Fibroblast of skin of left biceps (primary cell): ENCODE measurements at places on chromosomes 6 and 20.

GRCh38 chr6:169990095-169991030, 238.9 kb downstream of the ERMARD start:
- no peak for DNase-seq

- no peak for DNase-seq
Measured at GRCh38 chr6:7218406-7218988, 94.5 kb downstream of the SSR1 start.

DNA sequence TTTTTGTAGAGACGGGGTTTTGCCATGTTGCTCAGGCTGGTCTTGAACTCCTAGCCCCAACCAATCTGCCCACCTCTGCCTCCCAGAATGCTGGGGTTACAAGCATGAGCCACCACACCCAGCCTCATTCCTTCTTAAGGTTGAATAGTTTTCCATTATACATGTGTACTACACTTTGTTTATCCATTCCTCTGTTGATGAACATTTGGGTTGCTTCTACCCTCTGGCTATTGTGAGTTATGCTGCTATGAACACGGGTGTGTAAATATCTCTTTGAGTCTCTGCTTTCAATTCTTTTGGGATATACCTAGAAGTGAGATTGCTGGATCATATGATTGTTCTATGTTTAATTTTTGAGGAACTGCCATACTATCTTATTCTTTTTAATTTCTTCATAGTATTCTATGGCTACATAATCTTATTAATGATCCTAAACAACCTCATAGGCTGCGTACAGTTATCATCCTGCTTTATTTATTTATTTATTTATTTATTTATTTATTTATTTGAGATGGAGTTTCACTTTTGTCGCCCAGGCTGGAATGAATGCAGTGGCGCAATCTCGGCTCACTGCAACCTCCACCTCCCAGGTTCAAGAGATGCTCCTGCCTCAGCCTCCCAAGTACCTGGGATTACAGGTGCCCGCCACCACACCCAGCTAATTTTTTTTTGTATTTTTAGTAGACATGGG, 49.2 kb upstream of the TLDC2 start:
- no peak for DNase-seq

GRCh38 chr20:62668441-62669027, 26.2 kb downstream of the SLCO4A1 start:
- DNase-seq = peak; percentile 37

DNA sequence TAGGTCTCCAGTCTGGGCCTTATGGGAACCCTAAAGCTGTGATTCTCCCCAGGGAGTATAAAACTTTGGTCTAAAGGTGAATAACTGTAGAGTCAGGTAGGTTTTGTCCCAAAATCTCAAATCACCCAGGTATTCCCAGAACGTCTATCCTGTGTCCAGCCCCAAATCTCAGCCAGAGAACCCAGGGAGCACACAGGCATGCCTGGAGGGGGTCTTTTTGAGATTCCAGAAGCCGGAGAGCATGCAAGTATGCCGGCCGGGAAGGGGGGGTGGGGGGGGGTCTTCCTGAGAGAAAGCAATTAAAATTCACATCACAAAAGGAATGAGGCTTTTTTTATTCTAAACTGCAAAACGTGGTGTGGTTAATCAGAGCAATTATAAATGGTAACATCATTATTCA, 210.0 kb downstream of the PTPRT start:
- no peak for DNase-seq

- no peak for DNase-seq
Measured at GRCh38 chr6:38610050-38610625, 29.6 kb downstream of the BTBD9 start.

- peak; percentile 41 for DNase-seq
Measured at GRCh38 chr20:17558154-17558940, 11.5 kb upstream of the DSTN start.

- no peak for DNase-seq
Measured at GRCh38 chr6:21367148-21367547, 226.4 kb upstream of the SOX4 start.

DNA sequence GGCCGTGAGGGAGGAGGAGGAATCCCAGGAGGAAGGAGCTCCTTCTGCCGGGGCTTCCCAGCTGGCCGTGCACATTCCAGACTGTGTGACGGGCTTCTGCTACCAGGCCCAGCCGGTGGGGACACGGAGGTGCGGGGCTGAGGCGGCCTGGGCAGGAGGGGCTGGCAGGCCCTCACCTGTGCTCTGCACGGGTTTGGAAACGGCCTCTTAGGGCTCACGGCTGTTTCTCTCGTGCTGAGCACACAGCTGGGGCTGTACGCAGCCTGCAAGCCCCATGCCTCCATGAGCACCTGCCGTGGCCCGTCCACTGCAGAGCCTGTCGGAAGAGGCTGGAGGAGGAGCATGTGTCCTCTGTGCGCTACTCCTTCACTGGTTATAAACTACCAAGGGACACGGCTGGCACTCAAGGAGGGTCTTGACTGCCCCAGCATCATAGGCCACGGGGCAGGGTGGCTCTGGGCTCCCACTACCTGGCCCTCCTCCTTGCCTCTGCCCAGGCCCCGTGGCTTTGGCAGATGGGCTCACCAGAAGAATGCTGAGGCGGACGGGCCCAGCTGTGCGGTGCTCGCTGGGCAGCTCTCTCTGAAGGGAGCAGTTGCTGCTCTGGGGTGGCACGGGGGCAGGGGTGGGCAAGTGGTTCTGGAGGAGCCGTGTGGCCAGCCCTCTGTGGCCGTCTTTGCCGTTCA, 15.8 kb downstream of the NPEPL1 start:
- DNase-seq = no peak

- no peak for DNase-seq
Measured at GRCh38 chr6:132207991-132208390, 193.3 kb downstream of the MOXD1 start.
